Smooth muscle cell of trachea (primary cell): ENCODE measurements at places on chromosomes 13 and 19. TPM values are rescaled to one million over a fixed set of nuclear protein-coding genes. Genes with fewer than 3 reads are reported as not detected.

The DMWD gene
- 38.8 and 43.2 TPM in 2 replicates for total RNA-seq

The EXOC3L2 gene
- 0.17 TPM in 1 of 2 replicates, not detected in the other for total RNA-seq

The PRX gene
- 2.2 and 3.8 TPM in 2 replicates for total RNA-seq

The COL4A1 gene
- 31.3 and 48.6 TPM in 2 replicates for total RNA-seq

The VSTM2B gene
- total RNA-seq = not detected in 2 replicates

The KIR2DL1 gene
- total RNA-seq = not detected in 2 replicates

The TMEM145 gene
- 0.33 TPM in 1 of 2 replicates, not detected in the other for total RNA-seq

The SLC25A42 gene
- total RNA-seq = 7.9 and 12.4 TPM in 2 replicates

The LPAR6 gene
- 3.1 and 10.2 TPM in 2 replicates for total RNA-seq

The SHFL gene
- total RNA-seq = 23.9 and 38.2 TPM in 2 replicates

The ZNF562 gene
- 22.4 and 23.5 TPM in 2 replicates for total RNA-seq

The RFPL4AL1 gene
- not detected in 2 replicates for total RNA-seq

The DACH1 gene
- total RNA-seq = 0.15 and 0.17 TPM in 2 replicates

The MTIF3 gene
- 70.8 and 77.7 TPM in 2 replicates for total RNA-seq

The TINCR gene
- total RNA-seq = 0.17 TPM in 1 of 2 replicates, not detected in the other

The ZNF829 gene
- 3.3 and 5.4 TPM in 2 replicates for total RNA-seq

The SIAH3 gene
- total RNA-seq = not detected in 2 replicates

The HAUS8 gene
- total RNA-seq = 1.3 and 4.9 TPM in 2 replicates

The ZNF585A gene
- total RNA-seq = 5.0 and 6.5 TPM in 2 replicates

The NXNL1 gene
- total RNA-seq = not detected in 2 replicates

The PRODH2 gene
- not detected in 2 replicates for total RNA-seq
